ENCODE measurements at places on chromosomes 11 and 22.

DNA sequence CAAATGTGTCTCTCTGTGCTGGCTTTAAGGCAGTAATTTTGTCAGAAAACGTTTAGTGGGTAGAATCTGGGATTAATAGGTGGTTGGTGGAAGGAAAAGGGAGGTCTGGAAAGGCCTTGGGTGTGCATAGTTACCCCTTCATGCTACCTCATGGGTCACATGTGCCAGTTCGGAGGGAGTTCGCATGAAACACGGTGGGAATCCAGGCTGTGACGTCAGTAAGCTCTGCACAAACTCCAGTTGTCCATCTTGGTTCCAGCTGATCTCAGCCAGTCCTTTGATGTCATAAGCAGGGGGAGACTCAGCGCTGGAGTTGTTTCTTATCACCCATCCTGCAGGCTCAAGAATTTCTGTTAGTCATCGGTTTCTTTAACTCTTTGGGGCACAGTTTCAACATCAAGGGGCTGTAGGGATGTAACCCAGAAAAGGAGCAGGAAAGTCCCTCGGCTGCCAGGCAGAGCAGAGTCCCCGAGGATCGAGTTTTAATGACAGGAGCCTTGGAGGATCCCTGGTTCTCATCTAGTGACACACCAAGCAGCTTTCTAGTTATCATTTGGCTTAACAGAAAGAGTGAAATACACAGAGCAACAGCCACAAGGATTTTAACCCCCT, 28.9 kb downstream of the MOV10L1 start:
- no peak for DNase-seq

- DNase-seq, result no peak
Observed at GRCh38 chr11:64098318-64098831, 62.6 kb downstream of the FLRT1 start.

DNA sequence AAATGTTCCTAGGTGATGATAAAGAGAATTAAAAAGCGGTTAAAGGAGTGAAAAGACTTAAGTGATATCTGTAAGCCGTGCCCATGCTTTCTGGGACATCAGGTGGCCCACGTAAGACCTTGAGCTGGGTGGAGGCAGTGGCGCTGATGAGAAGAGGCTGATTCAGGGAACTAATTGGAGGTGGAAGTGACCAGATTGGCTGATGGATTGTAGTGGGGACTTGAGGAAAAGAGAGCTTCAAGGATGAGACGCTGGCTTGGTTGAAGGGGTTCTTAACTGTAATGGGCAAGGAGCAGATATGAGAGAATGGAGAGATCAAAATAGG, 69.1 kb upstream of the EP300 start:
- DNase-seq, result no peak

DNA sequence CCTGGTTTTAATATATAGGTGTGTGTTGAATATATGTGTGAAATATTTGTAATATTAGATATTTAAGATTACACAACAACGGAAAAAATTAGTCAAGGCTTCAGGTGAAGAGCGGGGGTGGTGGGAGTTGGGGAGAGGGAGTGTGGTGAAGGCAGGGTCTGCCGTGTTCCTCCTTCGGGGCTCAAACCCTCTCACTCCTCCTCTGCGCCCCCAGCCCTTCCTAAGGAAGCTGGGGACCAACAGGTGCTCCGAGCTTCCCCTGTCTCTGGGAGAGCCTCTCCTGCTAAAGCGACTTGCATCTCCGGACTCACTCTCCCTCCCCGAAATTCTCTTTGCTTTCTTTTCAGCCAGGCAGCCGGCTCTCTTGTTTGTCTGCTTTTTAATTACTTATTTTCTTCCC, 960 bp upstream of the CADM1 start:
- DNase-seq, result no peak

- no peak for DNase-seq
Observed at GRCh38 chr11:15671216-15671615, 556.5 kb downstream of the INSC start.

DNA sequence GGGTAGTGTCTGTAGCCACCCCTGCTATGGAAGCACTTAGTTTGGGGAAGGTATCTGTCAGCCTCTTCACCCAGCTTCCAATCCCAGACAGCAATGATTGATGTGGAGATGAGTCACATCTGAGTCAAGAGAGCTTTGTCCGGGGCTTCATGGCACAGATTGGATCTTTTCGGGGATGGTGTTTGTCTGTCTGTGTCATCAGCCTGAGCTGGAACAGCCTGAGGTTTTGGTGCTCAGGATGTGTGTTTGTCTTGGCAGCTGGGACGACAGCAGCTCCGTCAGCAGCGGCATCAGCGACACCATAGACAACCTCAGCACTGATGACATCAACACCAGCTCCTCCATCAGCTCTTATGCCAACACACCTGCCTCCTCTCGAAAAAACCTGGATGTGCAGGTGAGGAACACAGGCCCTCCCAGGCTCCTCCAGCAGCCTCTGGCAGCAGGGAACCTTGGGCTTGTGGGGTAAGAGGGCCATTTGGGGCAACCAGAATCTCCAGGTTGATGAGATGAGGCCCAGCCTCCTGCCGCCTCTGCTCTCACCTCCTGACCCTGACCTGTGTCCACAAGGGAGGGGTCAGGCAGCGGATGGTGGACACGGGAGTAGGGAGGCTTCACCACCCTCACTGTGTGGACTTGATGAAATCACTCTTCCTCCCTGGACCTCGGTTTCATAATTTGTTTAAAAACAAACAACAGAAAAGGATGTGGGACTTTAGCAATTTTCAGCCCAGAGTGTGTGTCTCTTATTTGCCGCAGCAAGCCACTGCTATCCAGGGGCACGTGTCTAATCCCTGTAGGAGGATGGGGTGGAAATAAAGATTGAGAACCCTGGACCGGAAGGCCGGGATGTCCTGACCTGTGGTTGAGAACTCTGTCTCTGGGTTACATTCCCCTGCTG, 124.3 kb downstream of the DBX1 start:
- DNase-seq, result no peak

DNA sequence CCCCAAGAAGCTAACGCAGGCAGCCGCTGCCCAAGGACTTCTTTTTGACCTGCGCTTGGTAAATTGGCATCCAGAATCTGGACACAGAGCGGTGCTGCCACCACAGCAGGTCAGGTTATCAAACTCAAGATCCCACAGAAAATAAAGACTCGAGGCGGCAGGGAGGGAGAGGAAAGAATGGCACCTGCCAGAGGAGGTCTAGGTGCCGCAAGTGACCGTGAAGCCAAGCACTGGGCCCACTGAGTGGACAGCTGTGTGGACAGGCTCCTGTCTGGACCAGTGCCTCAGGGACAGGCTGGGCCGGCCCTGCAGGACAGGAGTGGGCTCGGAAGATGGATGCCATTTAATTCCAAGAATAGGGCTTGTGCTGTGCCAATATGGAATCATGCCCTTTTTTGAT, 27.4 kb downstream of the BID start:
- DNase-seq, result no peak

DNA sequence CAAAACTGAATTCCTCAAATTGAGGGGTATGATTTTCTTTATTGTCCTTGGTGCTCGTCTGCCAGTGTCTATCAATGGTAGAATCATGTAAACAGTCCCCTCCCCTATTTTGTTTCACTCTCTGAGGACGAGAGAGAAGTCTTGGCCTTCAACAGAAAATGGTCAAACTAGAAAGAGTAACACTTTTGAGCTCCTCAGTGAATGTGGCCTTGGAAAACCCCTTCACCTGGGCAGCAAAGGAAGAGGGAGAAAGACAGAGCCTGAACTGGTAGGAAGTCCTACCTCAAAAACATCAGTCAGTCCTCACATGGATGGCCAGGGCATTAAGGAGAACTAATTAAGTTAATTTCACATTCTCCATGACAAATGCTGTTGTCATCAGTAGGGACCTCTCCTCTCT, 86.1 kb upstream of the TOP3B start:
- DNase-seq, result no peak

- peak; percentile 20 for DNase-seq
Observed at GRCh38 chr11:121367001-121367843, 74.7 kb downstream of the SC5D start.

DNA sequence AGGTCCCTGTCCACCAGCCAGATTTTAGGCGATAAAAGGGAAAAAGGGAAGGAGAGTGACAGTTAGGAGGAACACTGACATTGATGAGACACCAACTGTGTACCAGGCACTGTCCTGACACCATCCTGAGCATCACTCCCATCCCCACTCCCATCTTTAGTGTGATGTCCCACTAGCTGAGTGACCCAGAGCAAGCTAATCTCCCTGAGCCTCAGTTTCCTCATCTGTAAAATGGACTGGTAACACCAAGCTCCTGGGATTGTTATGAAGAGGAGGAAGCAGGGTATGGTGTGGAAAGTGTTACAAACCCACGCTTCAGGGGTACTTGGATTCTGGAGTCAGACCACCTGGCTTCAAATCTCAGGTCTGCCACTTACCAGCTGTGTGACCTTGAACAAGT, 8.5 kb upstream of the P2RY6 start:
- no peak for DNase-seq

- no peak for DNase-seq
Observed at GRCh38 chr11:124101737-124102136, 13.5 kb upstream of the VWA5A start.

DNA sequence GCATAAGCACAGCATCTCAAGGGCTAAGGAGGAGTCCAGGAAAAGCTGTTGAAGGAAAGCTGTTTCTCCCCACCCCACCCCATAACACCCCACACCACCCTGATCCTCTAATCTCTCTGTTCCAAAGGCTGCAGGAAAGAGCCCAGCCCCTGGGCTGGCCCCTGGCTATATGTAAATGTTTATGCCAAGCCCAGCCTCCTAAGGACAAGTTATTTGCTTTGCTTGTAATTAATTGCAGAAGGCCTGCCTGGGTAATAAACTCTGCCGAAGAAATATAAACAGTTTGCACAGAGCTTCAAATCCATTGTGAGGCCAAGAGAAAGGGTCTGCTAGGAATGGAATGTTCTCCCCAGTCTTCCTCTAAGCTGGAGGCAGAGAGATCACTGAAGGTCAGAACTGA, 21.2 kb downstream of the ARRB1 start:
- no peak for DNase-seq

DNA sequence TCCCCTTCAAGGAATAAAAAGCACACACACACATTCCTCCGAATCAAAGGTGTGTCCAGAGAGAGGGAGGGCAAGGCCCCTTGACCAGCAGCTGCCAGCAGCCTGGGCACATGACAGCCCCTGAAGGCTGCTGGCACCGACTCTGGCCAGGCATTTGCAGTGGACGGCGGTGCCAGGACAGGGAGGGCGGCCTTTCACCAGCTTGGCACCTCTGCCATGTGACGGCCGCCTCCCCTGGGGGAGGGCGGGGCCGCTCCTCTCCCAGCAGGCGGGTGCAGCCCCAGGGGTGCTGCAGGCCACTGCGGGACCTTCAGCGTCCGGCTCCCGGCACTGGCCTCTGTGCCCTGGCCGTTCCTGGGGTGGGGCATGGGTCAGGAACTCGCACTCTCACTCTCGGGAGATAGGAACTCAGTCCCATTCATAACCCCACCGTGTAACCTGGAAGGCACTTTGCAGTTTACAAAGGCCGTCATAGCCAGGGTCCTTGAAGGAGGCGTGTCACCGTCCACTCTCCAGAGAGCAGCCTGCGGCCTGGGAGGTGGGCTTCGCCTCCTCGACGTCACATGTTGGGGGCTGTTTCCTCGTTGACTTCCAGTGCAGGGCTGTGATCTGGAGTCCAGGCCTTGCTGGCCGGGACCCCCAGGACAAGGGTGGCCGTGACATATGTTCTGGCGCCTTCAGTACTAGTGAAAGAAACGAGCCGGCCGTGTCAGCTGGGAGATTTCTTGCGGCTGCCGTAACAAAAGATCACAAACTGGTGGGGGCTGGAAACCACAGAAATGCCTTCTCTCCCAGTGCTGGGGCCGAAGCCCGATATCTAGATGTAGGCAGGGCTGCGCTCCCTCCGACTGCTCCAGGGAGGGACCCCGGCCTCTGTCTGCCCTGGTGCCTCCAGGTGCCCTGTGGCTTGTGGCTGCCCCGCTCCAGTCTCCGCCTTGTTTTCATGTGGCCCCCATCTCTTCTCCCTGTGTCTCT, 39.9 kb upstream of the SMIM38 start:
- no peak for DNase-seq

DNA sequence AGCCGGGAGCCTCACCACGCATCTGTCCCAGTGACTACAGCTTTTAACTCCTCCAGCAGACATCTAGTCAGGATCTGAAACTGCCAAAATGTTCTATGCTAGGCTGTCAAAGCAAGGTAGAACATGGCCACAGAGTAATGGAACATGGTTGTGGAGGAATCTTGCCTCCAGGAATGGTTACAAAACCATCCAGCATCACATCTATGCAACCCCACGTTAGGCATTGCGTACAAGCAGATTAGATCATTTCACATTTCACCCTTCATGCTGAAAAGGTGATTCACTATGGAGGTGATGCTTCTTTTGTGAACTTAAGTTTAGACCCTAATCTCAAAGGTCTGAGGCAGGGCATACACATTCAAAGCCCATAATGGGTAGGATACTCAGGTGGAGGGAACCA, 103.0 kb downstream of the PARVA start:
- no peak for DNase-seq

GRCh38 chr11:71543866-71544265, 4.4 kb upstream of the KRTAP5-9 start:
- DNase-seq, result no peak

DNA sequence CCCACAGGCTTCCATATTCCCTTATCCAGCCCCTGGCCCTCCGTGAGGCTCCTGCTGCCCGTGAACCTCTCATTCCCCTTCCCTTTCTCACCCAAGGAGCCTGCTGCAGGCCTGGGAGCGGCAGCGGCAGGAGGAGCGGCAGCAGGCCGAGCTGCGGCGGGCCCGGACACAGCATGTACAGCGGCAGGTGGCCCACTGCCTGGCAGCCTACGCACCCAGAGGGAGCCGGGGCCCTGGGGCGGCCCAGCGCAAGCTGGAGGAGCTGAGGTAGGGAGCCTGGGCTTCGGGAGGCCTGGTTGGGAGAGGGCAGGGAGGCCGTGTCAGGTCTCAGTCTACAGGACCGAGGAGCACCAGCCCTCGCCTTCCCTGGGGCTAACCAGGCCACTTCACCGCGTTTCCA, 8.1 kb upstream of the SART1 start:
- no peak for DNase-seq

DNA sequence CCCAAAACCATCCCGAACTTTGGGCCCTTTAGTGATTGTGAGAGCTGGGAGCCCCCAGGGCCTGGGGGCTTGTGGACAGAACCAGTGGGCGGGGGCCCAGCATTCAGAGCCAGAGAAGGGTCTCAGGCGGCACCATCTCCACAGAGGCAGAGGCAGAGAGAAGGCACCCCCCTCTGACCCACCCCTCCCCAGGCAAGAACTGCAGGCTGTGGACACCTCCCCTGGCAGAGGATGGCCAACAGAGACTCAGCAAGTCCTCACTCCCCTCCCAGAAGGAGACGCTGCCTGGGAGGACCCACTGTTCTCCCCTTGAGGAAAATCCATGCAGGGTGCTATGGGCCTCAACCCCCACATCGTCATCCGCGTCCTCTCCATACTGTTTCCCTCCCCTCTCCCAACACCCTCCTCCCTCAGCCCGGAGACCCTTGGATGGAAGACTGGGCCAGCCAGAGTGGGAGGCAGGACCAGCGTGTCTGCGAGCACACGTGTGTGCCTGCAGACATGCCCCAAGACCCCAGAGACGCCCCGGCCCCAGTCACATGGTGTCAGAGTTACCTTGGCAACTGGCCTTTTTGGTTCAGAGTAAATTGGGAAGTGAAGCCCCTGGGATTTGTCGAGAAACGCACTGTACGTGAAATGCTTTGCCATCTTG, 42.6 kb downstream of the KCNC1 start:
- no peak for DNase-seq

- DNase-seq, result no peak
Observed at GRCh38 chr11:13857828-13858227, 104.7 kb upstream of the SPON1 start.

All from activated CD4-positive, alpha-beta T cell treated with anti-CD3 and anti-CD28 coated beads, Interleukin-2, Interleukin-6, amounts not matched to agents 100 ng/mL and 50 ng/mL, durations not matched to agents 16 hours and 8 hours (primary cell).